Activated CD8-positive, alpha-beta memory T cell treated with anti-CD3 and anti-CD28 coated beads, Interleukin-2, amount 50 U/mL, for 48 hours (primary cell): ENCODE measurements at places on chromosomes 11 and 22.

DNA sequence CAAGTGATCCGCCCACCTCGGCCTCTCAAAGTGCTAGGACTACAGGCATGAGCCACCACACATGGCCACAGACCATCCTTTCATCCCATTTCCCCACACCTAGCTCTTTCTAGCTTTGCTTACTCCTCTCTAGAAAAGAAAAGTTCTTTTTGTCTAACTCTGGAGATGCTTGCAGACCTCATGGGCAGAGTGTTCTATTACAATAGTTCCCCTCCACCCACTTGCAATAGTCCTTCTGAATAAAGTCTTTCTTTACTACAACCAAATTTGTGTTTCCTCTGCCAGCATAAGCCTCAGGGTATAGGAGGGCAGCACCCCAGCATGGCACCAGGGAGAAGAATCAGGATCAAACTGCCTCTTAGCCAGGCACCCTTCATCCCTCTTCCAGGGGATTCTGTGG lies 18.8 kb upstream of the RTL6 start:
- DNase-seq: no peak

DNA sequence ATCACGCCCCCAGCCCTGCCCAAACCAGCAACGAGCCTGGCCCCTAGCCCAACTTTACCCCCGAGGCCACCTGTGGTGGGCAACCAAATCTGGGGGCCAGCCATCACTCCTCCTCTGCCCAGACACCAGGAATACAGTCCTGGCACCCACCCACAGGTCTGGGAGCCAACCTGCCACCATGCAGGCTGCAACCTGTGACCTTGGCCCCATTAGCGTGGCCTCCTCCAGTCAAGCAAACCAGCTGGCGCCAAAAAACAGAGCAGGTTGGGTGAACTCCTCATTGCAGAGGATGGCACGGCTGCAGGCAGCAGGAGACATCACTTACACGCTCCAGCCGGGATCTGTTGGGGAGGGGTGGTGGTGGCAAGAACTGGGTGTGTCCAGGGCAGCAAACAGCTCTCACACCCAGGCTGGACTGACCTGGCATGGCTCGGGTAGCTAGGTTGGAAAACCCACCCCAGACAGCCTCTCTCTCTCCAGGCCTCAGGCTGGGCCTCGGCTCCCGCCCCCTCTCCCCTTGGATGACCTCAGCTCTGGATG lies 65.5 kb upstream of the TCF20 start:
- DNase-seq: no peak

DNA sequence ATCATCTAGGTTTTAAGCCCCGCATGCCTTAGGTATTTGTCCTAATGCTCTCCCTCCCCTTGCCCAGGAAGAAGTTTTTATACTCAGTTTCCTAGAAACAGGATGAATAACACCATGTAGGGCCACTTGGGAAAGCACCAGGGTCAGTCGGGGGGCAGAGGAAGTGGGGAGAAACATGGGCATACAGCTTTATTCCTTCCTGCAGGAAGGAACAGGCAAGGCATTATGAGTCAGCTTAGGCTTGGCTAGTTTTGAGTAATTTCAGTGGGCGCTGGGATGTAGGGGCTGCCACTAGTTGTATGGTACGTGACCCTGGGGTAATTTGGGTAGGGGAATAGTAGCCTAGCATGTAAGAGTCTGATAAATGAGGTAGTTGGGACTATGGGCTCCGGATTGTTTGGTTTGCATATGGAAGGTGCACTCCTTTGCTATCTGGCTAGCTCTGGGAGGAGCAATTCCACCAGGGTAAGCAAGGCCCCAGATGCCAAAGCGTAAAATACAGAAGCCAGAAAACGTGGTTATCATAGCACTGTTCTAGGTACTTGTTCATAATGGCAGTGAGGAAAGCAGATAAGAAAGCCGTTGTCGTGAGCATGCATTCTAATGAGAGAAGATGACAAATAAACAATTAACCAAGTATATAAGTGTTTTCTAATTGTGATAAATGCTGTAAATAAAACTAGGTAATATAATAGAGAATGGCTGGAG lies 24.8 kb downstream of the ACER3 start:
- no peak for DNase-seq

- no peak for DNase-seq
Measured at GRCh38 chr11:19982774-19983495, 177.3 kb downstream of the DBX1 start.

- no peak for DNase-seq
Measured at GRCh38 chr11:80914311-80914710, 1473.5 kb upstream of the TENM4 start.

- no peak for DNase-seq
Measured at GRCh38 chr11:12502046-12502445, 124.7 kb downstream of the PARVA start.

DNA sequence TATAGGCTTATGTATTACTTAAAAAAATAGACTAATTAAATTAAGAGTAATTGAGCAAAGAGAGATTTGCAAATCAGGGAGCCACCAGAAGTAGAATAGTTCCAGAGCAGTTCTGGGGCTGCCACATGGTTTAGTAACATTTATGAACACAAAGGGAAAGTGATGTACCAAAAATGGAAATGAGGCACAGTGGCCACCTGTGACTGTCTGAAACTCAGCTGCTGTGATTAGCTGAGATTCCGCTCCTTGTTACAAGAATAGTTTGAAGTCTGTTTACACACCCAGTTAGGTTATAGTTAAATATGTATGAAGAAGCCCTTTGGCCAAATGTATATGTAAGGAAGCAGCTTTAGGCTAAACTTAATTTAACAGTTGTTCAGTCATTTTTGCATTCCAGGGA lies 901.5 kb upstream of the CHORDC1 start:
- no peak for DNase-seq
